HuH-7 (cell line): ENCODE measurements at places on chromosomes 1 and 21.

- no peak for DNase-seq
These were observed 5.7 kb upstream of the CAP1 start for GRCh38 chr1:40034869-40035268.

- DNase-seq = no peak
These were observed at the start of gene GPR157 for GRCh38 chr1:9128520-9129265. GPR157 (minus strand) TSS chr1:9129102; CDS start chr1:9129027, 75 bp downstream.

DNA sequence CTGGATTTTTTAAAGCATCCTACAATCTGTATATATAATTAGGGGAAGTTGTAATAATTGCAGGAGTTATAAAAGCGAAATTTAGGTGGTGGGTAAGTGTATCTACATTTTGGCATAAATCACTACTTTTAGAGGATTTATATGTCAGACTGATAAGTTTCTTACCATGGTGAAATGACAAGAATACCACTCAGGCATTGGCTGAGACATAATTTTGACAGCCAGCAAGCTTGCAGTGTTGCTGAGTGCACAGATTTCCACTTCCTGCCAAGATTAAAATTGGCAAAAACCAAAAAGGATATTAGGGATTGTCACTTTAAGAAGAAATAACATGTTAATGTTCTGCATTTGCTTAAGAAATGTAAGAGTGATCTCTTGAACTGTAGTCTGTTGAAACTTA is 28.2 kb downstream of the NFIA start:
- DNase-seq = no peak

DNA sequence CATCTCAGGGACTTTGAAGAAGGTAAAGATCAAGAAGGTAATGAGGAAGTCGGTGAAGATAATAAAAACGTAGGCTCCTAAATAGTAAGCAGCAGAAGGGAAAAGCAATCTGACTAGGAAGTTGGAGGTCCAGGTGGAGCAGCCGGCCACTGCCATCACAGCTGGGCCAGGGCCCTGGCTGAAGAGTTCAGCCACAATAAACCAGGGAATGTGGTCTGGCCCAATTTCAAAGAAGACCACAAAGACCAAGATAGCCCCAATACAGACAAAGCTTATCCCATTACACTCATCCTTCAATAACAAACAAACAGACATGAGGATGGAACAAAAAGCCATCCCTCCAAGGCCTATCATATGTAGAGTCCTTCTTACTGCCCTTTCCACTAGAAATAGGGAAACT is 18.4 kb upstream of the JAK1 start:
- no peak for DNase-seq

GRCh38 chr1:202205523-202206190 is 12.1 kb downstream of the LGR6 start:
- no peak for DNase-seq
